CD14-positive monocyte (primary cell): ENCODE measurements at places on chromosomes 11 and 22. TPM values are rescaled to one million over a fixed set of nuclear protein-coding genes. Genes with fewer than 3 reads are reported as not detected.
A peak's percentile ranks its signal among the peaks of the same experiment; 100 is the strongest.

DNA sequence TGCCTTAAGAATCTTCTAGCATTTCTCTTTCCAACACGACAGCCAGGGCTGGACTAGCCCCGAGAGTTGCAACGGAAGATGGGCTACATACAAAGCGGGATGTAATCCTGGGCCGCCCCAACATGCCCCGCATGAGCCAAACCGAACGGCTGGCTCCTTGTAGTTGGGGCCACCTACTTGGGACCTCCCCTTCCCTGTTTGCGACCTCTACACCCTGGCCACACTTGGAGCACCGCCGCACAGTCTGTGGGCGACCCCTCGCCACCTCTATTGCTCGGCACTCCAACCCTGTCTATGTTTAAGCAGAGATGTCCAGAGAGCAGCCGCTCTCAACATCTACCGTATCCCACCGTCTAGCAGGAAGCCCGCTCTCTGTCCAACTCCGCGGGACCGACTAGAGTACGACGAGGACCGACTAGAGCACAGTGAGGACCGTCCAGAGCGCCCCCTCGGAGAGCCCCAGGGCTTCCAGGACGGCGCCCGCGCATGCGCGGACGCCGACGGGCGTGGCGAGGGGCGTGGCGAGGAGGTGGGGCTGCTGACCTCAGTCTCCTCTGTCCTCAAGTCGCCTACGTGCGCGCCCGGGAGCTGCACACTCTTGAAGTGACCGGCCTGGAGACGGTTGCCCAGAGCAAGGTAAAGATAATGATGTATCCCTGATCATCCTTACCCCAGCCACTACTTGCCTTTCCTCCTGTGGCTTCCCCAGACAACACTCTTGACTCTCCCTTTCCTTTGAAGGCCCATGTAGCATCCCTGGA, 32.3 kb downstream of the NEAT1 start:
- DNase-seq, result peak; percentile 83

The MLC1 gene
- 3.6 TPM for polyA plus RNA-seq

- no peak for DNase-seq
Measured at GRCh38 chr11:73400293-73400692, 24.1 kb downstream of the RELT start.

- DNase-seq, result peak; percentile 20
Measured at GRCh38 chr11:128522943-128523518, 64.3 kb downstream of the ETS1 start.

DNA sequence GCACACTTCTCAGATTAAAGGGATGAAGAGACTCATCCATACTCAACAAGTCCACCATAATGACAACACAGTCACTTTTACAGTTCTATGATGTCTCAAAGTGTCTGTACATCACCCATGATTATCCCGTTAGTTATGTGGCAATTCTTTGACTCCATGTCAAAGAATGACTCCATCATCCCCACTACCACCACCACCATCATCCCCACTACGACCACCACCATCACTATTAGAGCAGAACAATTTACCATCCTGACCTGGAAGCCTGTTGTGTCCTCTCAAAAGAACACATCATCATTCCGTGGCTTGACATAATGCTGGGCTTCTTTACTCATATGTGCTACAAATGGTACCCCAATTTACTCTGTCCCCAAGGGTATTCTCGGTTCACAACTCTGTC, 13.7 kb downstream of the PRR5L start:
- no peak for DNase-seq

DNA sequence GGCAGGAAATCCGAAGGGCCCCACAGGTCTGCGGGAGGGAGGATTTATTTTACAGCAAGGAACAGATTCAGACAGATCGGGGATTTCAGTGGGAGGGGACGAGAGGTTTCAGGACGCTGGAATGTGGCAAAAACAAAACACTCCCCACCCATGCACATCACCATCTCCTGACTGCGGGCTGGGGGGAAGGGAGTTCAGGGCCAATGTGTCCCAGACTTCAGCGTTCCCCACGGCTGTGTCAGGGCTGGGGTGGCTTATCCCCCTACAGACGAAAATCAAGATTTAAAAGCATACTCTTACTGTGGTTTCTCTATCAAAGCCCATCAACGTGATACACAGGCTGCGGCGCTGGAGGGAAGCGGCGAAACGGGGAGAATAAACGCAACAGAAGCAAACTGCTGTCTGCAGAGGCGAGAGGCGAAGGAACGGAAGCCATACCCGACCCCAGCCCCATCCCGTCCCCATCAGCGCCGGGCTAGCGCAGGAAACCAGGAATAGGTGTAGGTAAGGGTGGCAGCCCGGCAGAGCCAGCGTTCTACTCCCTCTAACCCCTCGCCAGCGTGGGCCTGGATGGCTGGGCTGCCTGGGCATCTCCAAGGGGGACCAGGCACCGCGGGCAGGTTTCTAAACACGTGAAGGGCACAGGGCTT, 2.7 kb downstream of the TENM4 start:
- no peak for DNase-seq

The TRIM68 gene
- 4.9 TPM for polyA plus RNA-seq

The APOL5 gene
- polyA plus RNA-seq, result not detected

The PRG2 gene
- not detected for polyA plus RNA-seq

- no peak for DNase-seq
Measured at GRCh38 chr22:37308385-37309200, 26.3 kb downstream of the CYTH4 start.

The WNT7B gene
- not detected in 2 replicates for polyA plus RNA-seq

GRCh38 chr11:3165152-3165705, at the start of gene OSBPL5:
OSBPL5 (minus strand) TSS chr11:3165310; CDS start chr11:3129148, 36,162 bp downstream.
- DNase-seq, result peak; percentile 34

- peak; percentile 95 for DNase-seq
Measured at GRCh38 chr11:35162745-35163144, 23.8 kb downstream of the CD44 start.

GRCh38 chr22:20808844-20809243, 34.9 kb downstream of the SERPIND1 start:
- no peak for DNase-seq

- peak; percentile 73 for DNase-seq
Measured at GRCh38 chr11:32894149-32894827, 1.7 kb downstream of the QSER1 start.

GRCh38 chr11:1003159-1003558, 33.4 kb downstream of the MUC6 start:
- DNase-seq, result no peak

The MMP13 gene
- polyA plus RNA-seq, result not detected
